Thoracic aorta (tissue), 2 donors: ENCODE measurements at places on chromosomes 6 and 20. TPM values are rescaled to one million over a fixed set of nuclear protein-coding genes. Genes with fewer than 3 reads are reported as not detected.

The CBLN4 gene
- not detected for total RNA-seq

The RHAG gene
- total RNA-seq = not detected

The PREX1 gene
- 94.6 TPM for total RNA-seq

The DEFB124 gene
- total RNA-seq = not detected

The PERP gene
- 23.7 TPM for total RNA-seq

The PXDC1 gene
- 406 TPM for total RNA-seq

The EYS gene
- not detected for total RNA-seq

The SLC17A3 gene
- 0.63 TPM for total RNA-seq

The VEGFA gene
- 36.0 TPM for total RNA-seq

The FAM120B gene
- total RNA-seq = 21.0 TPM

The IL17A gene
- not detected for total RNA-seq

The STX7 gene
- total RNA-seq = 64.0 TPM

The RNF8 gene
- 10.0 TPM for total RNA-seq

The DCDC2 gene
- not detected for total RNA-seq

The SPO11 gene
- total RNA-seq = not detected

The IMPG1 gene
- not detected for total RNA-seq

The SUMO4 gene
- 3.2 TPM for total RNA-seq

The ADTRP gene
- not detected for total RNA-seq

The SLC17A2 gene
- not detected for total RNA-seq

The GLYATL3 gene
- not detected for total RNA-seq

The DIDO1 gene
- 80.4 TPM for total RNA-seq

The C6orf15 gene
- total RNA-seq = not detected
